ENCODE measurements at places on chromosomes 4 and X.

DNA sequence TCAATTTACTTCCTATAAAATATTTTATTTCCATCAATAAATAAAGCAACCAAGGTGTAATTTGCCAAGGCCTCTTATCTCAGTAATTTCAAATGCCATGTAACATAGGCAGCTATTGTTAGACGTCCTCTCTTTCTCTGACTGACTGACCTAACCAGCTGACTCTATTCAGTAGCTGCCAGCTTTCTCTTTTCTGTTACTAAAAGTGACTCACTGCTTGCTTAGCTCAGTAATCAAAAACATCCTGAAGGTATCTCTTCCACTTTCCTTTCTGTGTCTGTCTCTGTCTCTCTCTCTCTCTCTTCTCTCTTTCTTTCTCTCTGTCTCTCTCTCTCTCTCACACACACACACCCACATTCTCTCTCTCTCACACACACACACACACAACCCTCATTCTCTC is 134.2 kb downstream of the SPOCK3 start:
- DNase-seq: no peak

GRCh38 chr4:124768596-124769365 is 56.2 kb upstream of the ANKRD50 start:
- DNase-seq: no peak

- no peak for DNase-seq
Measured at GRCh38 chrX:69073241-69073640, 92.0 kb downstream of the PJA1 start.

- DNase-seq: no peak
Measured at GRCh38 chr4:153497091-153497531, 31.0 kb downstream of the TMEM131L start.

- no peak for DNase-seq
Measured at GRCh38 chr4:26931451-26931850, 70.8 kb downstream of the STIM2 start.

All from left hindlimb (tissue), 1 donor.